Upper lobe of left lung (tissue), 6 donors: ENCODE measurements at places on chromosomes 3 and 15. TPM values are rescaled to one million over a fixed set of nuclear protein-coding genes. Genes with fewer than 3 reads are reported as not detected.

- peak overlapping the region; percentile 98 for H3K27ac ChIP-seq
- H3K4me3 ChIP-seq = peak overlapping the region; percentile 10
- no peaks in the 10 kb centered on the region for H3K36me3 ChIP-seq
- H3K4me1 ChIP-seq = peaks cover 63% of the 10 kb centered on the region
- H3K27me3 ChIP-seq = no peaks in the 10 kb centered on the region
Measured at GRCh38 chr15:92904722-92905571, 4.8 kb downstream of the CHD2 start.

DNA sequence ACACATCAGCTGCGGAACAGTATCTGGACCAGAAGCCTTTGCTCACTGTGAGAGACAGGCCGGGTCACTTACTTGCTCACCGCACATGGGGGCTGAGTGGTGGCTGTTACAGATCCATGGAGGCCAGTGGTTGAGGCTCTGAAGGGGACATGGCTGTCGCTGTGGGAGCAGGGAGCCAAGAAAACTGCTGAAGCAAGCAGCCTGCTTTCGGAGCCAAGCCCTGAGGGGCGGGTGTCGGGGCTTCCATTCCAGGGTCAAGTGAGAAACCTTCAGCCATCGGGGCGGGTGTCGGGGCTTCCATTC is 42.3 kb upstream of the ADAMTS17 start:
- H3K4me1 ChIP-seq = no peaks in the 10 kb centered on the region
- H3K27me3 ChIP-seq = no peaks in the 10 kb centered on the region
- no peak overlapping the region for H3K4me3 ChIP-seq
- H3K27ac ChIP-seq = no peak overlapping the region

DNA sequence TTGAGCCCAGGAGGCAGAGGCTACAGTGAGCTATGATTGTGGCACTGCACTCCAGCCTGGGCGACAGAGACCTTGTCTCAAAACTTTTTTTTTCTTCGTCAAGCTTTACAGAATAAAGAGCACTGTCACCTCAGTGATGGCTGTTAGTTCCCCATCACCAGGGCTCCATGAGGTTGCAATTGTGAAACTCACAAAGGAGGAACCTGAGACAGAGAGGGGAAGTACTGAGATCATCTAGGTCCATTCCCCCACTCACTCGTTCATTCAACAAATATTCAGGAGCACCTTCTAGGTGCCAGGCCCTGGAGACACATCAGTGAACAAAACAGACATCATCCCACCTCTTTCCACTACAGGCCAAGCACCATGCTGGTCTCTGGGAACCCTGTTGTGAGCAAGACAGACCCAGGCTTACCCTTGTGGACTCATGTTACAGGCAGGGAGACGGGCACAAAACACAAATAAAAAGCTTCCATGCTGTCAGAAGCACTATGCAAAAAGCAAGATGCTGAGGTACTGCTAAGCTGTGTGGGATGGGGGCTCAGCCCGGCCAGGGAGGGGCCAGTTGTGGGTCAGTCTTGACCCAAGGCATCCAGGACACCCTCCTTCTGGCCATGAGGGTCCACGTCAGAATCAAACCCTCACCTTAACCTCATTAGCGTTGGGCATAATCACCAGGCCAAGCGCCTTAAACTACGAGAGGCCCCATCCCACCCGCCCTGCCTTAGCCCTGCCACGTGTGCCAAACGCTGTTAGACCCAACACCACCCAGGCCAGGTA is 2.1 kb upstream of the RHO start:
- H3K27ac ChIP-seq = peak overlapping the region; percentile 28
- no peak for DNase-seq
- H3K4me1 ChIP-seq = peaks cover 7% of the 10 kb centered on the region
- H3K4me3 ChIP-seq = no peak overlapping the region
- H3K36me3 ChIP-seq = no peaks in the 10 kb centered on the region

DNA sequence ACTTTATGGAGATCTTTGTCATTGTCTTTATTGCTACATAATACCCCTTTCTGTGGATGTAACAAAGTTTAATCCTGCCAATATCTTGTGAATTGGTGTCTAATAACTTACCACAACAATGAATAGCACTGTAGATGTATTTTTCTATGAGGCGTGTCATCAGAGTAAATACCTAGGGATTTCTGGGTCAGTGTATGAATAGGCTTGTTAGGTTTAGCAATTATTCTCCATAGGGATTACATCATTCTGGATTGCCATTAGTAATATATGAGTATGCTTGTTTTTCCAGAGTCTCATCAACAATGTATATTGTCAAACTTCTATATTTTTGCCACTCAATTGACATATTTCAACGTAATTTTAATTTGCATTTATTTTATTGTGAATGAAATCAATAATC is 67.9 kb downstream of the UNC13C start:
- H3K27me3 ChIP-seq = no peaks in the 10 kb centered on the region
- no peak for DNase-seq
- H3K27ac ChIP-seq = no peak overlapping the region

GRCh38 chr3:17469520-17469919 is 272.9 kb downstream of the TBC1D5 start:
- no peak overlapping the region for H3K4me3 ChIP-seq
- no peaks in the 10 kb centered on the region for H3K36me3 ChIP-seq
- H3K27ac ChIP-seq = no peak overlapping the region
- no peaks in the 10 kb centered on the region for H3K27me3 ChIP-seq
- H3K4me1 ChIP-seq = no peaks in the 10 kb centered on the region
- DNase-seq = no peak

MESP2 gene
- not detected for total RNA-seq

ENTPD3 gene
- total RNA-seq = 9.6 TPM

DNA sequence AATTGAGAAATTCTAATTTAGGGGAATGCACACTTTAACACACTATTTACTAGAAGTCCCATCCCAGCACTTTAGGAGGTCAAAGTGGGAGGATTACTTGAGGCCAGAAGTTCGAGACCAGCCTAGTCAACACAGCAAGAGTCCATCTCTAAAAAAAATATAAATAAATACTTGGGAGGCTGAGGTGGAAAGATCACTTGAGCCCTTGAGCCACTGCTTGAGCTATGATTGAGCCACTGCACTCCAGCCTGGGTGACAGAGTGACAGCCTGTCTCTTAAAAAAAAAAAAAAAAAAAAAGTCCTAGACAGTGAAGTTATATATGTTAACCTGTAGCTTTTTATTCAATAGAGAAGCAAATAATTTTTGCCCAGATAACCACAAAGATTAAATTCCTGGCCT is 69.2 kb downstream of the DLG1 start:
- no peak overlapping the region for H3K27ac ChIP-seq
- H3K4me1 ChIP-seq = peaks cover 3% of the 10 kb centered on the region
- no peak for DNase-seq
- H3K27me3 ChIP-seq = no peaks in the 10 kb centered on the region

DNA sequence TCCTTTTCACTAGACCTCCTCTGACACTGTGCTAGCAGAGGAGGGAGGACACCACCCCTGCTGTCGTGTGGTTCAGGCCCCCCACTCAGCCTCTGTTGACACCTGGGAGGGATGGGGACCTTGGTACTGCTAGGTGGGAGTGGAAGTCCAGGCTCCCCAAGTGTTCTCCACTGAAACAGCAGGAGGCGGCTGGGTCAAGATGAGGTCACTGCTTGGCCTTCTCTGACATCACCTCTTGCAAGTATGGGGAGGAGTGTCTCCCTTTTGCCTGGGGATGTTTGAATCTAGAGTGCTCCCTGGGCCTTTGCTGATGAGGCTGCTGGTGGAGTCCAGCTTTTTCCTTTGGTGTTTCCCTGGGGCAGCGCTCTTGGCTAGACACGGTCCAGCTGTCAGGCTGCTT is 101.5 kb downstream of the CHRNA7 start:
- no peak for DNase-seq
- H3K36me3 ChIP-seq = no peaks in the 10 kb centered on the region
- no peak overlapping the region for H3K4me3 ChIP-seq
- no peak overlapping the region for H3K27ac ChIP-seq
- H3K27me3 ChIP-seq = no peaks in the 10 kb centered on the region
